ENCODE measurements at places on chromosomes 6 and 20.

GRCh38 chr6:12482386-12483375, 192.5 kb downstream of the EDN1 start:
- DNase-seq: no peak

DNA sequence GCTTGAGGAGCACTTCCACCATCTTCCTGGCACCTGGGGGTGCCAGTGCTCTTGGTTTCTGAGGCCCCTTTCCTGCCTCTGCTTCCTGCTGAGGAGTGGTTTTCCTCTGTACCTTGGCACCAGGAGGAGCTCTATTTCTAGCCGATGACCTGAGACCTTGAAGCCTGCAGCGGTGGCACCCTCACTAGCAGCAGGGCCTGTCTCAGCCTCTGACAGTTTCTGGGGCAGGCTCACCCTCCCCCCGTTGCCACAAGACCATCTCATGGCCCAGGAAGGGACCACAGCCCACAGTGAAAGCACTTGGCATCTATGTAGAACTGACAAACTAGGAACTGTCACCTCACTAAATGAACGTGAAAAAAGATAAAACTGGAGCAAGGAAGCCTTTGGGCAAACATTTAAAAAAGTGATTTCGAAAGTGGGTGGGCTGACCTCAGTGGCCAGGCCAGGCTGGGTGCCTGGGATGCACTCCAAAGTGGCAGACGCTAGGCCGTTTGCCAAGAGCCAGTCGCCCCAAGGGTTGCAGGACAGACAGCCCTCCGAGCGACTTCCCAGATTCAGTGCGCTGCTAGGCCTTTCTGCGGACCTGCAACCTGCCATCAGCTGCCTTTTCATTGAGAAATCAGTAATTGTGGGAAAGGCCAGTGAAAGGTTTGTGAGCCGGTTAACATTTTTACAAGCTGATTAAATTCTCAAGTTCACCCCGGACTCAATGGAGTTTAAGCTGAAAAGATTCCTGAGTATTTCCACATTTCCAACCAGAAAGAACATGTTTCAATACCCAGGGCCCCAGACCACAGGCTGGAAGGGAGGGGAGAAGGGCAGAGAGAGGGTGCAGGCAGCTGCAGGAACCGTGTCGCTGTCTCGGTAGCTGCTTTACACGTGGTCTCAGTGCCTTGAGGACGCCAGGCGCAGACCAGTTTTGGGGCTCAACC, 303.7 kb downstream of the ESR1 start:
- no peak for DNase-seq

DNA sequence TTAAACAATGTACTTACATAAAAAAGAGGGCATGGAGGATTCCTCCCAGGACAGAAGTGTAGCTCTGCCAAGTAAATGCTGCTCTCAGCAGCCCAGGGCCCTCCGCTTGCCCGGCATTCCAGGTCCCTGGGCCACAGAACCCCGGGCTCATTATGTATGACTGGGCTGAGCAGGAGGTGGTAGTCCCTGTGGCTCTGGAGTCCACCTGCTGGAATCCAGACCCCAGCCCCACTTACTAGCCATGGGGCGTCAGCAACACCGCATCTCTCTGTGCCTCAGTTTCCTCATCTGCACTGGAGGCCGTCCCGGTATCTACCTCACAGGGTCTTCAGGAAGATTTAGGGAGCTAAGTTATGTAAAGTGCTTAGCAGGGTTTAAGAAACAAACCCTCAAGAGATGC, 55.4 kb downstream of the PSMG4 start:
- no peak for DNase-seq

DNA sequence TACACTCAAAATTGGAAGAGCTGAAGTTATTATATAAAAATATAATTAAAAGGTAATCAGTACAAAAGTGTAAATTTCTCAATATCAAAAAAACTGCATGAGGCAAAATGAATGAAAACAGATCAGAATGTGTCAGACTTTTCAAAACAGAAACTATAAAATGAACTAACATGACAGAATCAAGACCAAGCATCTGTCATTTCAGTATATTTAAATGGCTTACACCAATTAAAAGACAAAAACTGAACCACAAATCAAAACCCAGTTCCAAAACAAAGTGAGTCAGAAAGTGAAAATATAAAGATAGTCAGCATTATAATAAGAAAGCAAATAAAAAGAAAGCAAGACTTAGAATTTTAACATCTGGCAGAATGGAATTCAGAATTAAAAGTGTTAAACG, 289.7 kb downstream of the UBE3D start:
- DNase-seq: no peak

DNA sequence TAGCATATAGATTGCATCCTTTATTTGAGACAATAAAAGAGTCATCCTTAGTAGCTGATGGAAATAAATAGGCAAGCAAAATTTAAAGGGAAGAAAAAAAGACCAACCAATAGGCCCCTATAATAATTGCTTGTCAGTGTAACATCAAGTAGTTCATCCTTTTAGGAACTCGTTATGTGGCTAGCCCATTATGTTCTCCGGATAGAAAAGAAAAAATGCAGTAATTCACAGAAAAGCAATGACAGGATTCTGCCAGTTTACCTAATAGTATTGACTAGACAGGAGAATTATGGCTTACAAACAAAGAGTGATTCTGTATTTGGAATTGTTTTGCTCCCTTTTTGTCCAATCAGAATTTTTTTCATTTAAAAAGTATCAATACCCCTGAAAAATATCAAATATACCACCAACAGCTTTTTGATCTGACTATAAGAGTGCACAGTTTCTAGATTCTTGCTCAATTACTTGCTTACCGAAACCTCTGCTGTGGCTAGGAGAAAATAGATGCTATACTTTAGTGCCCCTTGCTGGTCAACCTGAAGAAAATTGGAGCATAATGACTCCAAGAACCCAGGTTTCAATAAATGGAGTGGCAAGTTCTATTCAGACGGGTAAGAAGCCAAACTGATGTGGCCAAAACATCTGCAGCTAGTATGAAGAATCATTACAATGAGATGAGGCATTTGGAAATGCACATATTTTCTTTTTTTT, 91.5 kb upstream of the SASH1 start:
- no peak for DNase-seq

- peak; percentile 86 for DNase-seq
Measured at GRCh38 chr20:44746367-44747165, 901 bp downstream of the KCNK15 start.

DNA sequence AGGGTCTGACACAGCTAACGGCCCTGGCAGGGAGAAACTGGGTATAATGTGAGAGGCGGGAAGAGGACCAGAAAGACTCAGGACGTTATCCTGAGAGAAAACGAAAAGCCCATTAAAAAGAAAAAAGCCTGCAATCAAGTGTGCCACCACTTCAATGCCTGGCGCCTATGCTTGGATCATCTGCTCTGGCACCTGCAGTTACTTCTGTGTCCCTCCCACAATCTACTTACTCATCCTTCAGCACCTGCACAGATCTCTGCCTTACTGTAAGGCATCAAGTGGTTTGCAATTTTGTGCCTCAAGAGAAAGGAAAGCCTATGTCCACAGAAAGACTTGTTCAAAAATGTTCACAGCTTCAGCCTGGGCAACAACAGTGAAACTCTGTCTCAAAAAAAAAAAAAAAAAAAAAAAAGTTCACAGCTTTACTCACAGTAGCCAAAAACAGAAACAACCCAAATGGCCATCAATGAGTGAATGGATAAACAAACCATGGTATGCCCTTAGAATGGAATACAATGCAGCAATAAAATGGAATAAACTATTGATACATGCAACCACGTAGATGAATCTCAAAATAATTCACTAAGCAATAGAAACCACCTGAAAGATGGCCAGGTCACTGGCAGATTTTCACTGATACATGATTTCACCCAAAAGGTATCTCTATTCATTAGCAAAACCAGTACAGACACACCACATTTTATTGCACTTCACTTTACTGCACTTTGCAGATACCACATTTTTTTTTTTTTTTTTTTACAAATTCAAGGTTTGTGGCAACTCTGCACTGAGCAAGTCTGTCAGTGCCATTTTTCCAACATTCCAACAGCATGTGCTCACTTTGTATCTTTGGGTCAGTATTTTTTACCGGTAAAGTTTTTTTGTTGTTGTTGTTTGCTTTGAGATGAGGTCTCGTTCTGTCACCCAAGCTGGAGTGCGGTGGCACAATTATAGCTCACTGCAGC, 48.6 kb downstream of the ABHD12 start:
- DNase-seq: no peak

GRCh38 chr6:110484321-110484720, 7.9 kb upstream of the SLC22A16 start:
- no peak for DNase-seq

DNA sequence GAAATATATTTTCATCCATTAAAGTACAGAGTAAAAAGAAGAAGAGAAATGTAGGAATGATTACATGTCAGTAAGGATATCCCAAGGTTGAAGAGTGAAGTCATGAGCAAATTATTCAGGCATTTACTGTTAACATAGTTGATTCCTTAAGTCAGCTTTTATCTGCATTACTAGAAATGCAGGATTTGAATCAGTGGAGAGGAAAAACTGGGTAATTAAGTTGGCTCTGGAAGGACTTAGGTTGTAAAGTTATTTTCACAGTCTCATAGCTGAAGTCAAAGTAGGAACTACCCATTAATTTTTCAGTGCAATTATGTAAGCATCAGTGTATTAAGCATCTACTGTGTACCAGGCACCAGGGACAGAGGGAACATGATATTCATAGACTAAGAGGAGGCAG, 7.8 kb downstream of the NAA20 start:
- DNase-seq: no peak

DNA sequence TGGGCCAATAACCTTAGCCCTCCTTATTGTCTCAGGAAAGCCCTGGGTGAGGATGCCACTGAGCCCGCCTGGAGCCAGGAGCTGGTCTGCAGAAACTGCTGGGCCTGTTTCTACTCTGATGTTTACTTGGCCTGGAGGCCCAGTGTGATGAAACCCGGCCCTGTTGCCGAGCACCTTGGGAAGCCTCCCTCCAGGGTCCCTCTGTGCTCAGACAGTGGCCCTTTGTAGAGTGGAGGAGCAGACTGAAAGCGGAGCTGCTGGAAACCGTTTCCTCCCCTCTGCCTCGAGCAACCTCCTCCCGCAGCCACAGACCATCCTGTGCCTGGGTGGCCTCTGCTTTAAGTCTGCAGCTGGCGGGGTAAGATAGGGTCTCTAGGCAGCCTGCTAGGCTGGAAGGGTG, 84.1 kb upstream of the EPB41L1 start:
- DNase-seq: no peak

DNA sequence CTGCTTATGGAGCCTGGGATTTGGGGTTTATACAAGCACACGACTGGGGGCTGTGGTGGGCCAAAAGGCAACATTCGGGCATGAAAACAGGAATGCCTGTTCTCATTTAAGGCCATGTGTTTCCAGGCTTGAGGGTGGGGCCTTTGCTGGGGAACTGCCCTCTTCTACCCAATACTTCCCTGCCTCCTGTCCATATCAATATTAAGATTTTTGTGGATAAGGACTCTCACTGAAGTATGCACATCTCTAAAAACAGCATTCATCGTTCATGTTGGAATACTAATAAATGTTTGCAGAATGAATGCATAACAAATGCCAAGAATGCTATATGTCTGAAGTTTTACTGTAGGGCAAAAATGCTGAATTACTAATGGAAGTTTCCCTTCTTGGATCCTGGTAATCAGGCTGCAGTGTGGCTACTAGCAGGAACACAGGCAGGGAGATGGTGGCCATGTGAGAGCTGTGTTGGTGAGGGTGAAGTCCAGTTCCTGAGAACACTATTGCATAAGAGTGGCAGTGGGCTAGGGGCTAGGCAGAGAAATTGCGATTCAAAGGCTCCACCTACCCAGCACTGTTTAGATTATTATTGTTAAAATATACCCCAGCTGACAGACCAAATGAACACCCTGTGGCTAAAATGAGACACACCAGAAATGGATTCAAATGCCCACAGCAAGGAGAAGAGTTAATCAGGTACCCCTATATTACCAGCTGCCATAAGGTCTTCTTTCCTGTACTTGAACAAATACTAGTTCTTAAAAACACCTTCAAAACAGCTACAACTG, 644.3 kb downstream of the EPM2A start:
- no peak for DNase-seq

- no peak for DNase-seq
Measured at GRCh38 chr6:105320765-105321164, 82.1 kb downstream of the PREP start.

DNA sequence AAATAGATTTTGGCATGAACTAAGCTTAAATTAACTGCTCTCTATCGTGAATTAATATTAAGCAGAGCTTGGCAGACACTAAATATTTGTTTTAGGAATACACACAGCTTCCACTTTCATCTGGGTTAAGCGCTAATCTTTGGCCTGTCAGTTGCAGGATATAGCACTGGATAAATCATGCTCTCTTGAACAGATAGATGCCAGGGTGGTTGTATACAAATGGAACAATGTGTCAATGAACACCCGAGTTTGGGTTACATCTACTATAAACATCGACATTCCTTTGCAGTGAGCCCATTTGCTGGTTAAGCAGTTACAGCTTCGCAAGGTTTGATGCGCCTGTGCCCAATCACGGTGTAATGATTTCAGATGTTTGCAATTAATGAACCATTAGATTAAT, 338.2 kb upstream of the ZFP64 start:
- no peak for DNase-seq

- no peak for DNase-seq
Measured at GRCh38 chr6:146553377-146554135, 9.9 kb downstream of the RAB32 start.

GRCh38 chr6:70663881-70664466, 3.7 kb upstream of the SMAP1 start:
- no peak for DNase-seq

DNA sequence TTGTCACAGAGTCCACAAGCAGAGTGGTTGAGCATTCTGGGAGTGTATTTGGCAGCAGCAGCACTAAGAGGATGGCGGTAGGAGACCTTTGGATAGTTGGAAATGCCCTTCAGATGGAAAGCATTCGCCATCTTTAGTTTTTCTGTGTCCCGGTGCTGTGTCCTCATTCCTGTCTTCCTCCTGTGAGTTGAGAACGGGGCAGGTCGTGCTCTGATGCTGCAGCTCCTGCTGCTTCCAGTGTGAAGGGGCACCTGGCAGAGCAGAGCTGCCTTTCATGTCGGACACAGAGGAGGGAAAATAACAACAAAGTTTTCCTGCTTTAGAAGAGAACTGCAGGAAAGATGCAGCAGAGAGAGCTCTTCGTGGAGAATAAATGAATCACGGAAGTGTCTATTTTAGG, 194.8 kb downstream of the SLC24A3 start:
- DNase-seq: no peak

DNA sequence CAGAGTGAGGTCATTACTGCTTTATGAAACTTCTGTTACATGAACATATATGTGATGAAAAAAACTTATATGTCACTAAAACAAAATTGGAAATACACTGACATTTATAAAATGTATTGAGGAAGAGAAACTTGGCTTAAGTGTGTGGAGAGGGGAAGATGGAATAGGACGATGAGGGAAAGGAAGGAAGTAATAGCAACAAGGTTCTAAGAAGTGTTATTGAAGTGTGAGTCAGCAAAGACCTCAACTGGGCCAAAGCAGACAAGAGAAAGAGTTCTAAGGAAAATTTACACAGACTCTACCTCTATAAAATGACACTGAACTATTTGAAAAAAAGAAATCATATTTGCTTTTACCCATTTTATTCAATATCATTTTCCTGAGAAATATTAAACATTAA, 38.3 kb downstream of the SNX3 start:
- DNase-seq: no peak
